A549 treated with RU486 at 1 μM for 4 hours (cell line): ENCODE measurements at places on chromosomes 16 and 17. TPM values are rescaled to one million over a fixed set of nuclear protein-coding genes. Genes with fewer than 3 reads are reported as not detected.

The ZNF287 gene
- total RNA-seq, result 8.6 to 16.4 TPM (median 14.1 TPM) in 5 replicates

The C16orf89 gene
- not detected in 5 replicates for total RNA-seq

The ABCA3 gene
- 13.6 to 20.1 TPM (median 17.0 TPM) in 5 replicates for total RNA-seq

The POLR2A gene
- total RNA-seq, result 62.1 to 84.5 TPM (median 77.7 TPM) in 5 replicates

The SHMT1 gene
- total RNA-seq, result 43.9 to 50.5 TPM (median 44.9 TPM) in 5 replicates

The SMTNL2 gene
- 0.32 to 1.0 TPM (median 0.53 TPM) in 5 replicates for total RNA-seq

The AOC2 gene
- total RNA-seq, result 1.4 to 2.0 TPM (median 1.9 TPM) in 5 replicates

The SOCS1 gene
- 0.70 to 2.3 TPM (median 1.7 TPM) in 5 replicates for total RNA-seq

The HOXB9 gene
- 7.5 to 8.8 TPM (median 8.6 TPM) in 5 replicates for total RNA-seq

The CCL18 gene
- total RNA-seq, result not detected in 5 replicates

The CIBAR2 gene
- 0.10 TPM in 1 of 5 replicates, not detected in the others for total RNA-seq
